ENCODE measurements at places on chromosomes 7 and 10.

DNA sequence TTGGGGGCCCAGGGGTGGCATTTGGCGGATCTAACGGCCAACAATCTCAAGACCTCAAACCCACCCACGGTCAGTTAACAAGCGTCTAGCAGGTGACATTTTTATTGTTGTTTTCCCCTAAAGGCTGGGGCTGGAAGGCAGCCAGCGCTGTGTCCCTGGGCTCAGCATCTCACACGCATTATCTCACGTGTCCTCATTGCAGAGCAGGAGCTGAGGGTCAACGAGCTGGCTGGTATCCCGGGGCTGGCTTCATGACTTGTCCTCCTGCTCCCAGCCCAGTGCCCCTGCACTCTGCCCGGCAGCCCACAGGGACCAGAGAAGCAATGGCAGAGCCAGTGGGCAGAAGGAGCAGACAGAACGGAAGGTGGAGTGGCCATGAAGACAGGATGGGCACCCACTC lies 54.4 kb upstream of the TMEM273 start:
- no peak for DNase-seq

DNA sequence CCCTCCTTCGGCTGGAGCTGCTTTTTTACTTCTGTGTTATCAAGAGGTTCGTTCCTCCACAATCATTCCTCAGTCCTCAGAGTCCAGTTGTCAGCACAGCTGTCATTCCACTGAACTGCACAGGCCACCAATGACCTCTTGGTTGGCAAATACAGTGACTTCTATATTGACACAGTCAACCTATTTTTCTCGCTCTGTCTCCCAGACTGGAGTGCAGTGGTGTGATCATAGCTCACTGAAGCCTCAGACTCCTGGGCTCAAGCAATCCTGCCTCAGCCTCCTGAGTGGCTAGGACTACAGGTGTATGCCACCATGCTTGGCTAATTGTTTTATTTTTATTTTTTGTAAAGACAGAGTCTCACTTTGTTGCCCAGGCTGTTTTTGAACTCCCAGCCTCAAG lies 27.7 kb downstream of the CRCP start:
- no peak for DNase-seq

DNA sequence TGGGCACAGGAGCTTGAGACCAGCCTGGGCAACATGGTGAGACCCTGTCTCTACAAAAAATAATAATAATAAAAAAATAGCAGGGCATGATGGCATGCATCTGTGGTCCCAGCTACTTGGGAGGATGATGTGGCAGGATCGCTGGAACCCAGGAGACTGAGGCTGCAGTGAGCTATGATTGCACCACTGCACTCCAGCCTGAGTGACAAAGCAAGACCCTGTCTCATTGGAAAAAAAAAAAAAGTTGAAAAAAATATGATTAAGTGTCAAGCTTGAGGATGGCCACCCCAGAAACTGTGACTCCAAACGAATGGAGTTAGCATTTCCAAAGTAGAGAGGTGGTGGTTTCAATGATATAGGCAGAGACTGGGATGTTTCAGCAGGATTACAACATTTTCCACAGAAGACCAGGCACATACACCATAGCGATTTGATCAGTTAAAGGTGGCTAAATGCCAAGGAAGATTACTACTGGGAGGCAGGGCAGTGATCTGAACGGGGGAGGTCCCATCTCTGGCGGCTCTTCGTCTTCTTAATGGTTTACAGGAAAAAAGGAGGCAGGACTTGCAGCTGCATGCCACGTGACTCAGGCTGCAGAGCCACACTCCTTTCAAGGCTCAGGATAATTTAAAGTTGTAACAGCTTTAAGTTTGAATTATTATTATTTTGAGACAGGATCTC lies 250.6 kb upstream of the GALNT17 start:
- no peak for DNase-seq

DNA sequence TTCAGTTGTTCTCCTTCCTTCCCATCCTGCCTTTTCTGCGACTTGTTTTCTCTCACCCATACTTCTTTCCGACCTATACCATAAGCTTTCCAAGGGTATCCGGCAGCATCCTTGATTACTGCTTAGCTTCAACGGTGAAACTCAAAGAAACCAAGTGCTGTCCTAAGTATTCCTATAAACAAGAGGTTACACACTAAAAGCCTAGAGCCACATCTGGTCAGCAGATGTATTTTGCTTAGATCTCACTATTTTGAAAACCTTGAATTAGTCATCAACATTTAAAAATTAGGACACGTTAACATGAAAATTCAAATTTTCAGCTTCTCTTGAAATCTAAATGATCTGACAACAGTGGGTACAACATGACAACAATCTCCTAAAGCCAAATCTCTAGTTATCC lies 20.0 kb downstream of the ARHGAP21 start:
- no peak for DNase-seq

DNA sequence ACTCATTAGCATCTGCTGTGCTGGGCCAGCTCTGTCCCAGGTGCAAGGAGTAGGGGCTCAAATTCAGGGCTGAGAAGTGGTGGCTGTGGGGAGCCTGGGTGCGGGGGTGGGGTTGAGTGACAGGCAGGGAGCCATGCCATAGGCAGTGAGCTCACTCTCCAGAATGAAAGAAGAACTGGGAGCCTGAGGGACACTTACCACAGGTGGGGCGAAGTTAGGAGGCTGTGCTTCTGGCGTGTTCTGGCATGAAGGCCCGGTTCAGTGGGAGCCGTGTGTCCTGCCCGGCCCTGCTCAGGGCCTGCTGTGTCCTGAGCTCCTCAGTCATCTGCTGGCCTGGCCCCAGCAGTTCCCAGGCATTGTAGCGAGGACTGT lies 62.5 kb downstream of the MKI67 start:
- no peak for DNase-seq

DNA sequence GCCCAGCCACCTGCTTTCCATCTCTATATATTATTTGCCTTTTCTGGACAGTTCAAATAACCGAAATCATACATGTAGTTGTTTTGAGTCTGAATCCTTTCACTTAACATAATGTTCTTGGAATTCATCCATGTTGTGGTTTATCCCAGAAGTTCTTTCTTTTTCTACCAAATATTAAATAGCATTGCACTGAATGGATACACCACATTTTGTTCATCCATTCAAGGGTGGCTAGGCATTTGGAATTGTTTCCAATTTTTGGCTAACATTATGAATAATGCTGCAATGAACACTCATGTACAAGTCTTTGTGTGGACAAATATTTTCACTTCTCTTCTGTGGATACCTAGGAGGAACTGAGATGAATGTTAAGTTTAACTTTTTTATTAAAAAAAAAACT lies 18.0 kb downstream of the DNAJC1 start:
- no peak for DNase-seq
